ENCODE measurements at places on chromosomes 6 and 20.

- DNase-seq, result no peak
Measured at GRCh38 chr6:90126181-90126580, 170.5 kb downstream of the BACH2 start.

- no peak for DNase-seq
Measured at GRCh38 chr20:44704551-44704971, 10.6 kb upstream of the CCN5 start.

DNA sequence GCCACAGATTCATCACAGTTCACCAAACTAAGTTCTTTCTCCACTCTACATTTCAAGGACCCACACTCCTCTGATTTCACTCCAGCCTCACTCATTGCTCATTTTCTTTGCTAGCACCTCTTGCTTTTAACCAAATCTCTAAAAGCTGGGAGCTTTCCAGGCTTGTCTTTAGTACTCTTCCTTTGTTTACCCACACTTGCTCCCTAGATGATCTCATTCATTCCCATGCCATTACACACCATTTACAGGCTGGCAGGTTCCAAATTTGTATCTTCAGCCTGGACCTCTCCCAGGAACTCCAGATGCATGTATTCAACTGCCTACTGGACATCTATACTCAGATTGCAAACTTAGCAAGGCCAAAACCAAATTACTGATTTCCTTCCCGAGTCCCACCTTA is 5.3 kb upstream of the GUCA1B start:
- DNase-seq, result no peak

- DNase-seq, result no peak
Measured at GRCh38 chr6:109039795-109040194, 54.9 kb downstream of the SESN1 start.

DNA sequence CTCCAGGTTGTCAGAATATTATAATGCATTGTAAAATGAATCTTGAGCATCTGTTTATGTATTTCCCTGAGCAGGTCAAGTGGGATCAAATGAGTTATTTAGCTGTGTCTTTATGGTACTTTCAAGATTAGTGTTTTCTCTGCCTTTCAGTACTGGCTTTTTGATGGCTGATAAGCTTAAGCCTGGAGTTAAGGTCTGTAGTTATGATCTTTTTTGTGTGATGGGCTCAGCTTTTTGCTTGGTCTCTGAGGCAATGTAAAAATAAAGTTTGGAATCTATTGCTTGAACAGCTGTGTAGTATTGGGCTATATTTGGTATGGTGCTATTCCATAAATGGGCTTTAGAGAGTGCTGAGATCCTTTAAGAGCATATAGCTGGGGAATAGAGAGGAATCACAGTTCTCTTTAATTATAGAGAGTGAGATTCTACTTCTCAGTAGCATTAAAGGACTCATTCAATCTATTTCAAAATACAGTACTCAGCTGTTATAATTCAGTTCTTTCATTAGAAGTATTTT is 40.7 kb downstream of the ZNF451 start:
- DNase-seq, result no peak

GRCh38 chr20:25623225-25623735 is 534 bp downstream of the NANP start:
- DNase-seq, result no peak

- DNase-seq, result no peak
Measured at GRCh38 chr6:45476341-45476740, 98.6 kb upstream of the SUPT3H start.

DNA sequence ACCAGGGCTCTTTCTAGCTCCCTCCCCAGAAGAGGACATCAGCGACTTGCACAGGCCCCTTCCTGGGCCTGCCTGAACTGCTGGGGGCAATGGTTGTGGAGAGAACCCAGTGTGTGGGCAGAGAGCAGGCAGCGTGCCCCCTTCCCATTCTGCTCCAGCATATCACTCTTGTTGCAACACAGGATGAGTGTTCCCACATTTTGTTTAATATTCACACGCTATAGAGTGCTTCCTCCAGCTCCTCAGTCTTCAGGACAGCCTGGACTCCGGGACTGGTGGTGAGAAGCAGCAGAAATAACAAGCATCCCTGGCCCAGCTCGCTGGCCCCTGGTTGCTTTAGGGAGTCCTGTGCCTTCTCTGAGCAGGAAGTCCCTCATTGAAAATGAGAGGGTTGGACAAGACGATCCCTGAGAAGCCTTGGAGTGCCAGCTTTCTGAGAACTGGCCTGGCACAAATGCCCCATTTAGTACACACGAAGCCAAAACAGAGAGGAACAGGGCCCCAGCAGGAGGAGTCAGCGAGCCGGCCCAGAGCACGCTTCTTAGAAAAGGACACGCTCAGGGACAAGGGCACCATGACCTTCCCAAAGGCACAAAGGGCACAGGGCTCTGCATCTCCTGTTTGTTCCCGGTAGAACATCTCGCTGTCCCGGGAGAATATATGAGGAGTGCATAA is 84.2 kb upstream of the FOXC1 start:
- no peak for DNase-seq

DNA sequence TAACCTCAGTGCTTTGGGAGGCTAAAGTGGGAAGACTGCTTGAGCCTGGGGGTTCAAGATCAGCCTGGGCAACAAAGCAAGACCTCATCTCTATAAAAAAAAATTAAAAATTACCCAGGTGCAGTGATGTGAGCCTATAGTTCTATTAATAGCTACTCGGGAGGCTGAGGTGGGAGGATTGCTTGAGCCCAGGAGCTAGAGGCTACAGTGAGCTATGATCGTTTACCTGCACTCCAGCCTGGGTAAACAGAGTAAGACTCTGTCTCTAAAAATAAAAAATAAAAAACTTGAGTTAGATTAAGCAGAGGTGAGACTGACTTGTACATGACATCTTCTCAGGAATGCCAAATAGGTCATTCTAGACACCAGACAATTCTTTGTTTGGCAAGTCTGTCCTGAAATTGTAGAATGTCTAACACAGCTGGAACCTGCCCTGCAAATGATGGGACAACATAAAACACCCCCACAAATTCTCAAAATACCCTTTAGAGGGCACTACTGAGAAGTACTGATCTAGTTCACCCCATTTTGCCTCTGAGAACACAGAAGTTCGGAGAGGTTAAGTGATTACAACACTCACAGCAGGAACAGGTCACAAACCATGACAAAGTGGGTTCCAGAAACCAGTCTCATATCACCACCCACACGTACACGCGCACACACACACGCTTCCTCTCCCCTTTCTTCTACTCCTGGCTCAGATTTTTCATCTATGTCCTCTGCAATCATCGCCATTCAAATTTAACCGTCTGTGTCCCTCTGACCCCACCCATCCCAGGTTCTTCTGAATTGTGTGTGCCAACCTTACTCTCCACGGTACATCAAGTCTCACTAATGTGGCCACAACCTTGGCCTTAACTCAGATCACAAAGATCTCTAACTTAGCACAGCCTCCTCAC is 38.3 kb downstream of the ARHGAP18 start:
- DNase-seq, result no peak

DNA sequence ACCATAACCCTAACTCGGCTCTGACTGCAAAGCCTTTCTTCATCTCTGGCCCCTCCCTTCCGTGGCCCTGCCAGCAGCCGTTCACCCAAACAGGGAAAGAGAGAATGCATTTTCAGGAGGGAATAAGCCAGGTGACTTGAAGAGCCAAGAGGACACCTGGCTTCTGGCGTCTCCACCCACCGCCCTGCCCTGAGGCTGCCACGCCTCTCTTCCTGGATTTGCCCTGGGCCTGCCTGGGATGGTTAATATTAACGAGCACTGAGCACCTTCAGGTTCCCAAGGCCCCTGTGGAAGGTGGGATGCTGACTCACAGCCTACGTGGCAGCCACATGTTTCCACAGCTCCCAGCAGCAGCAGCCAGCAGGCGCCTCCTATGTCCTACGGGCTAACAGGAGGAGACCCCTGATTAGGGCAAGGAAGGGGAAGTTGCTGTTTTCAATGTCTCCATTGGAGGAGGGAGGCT is 138.0 kb upstream of the RREB1 start:
- DNase-seq, result no peak

GRCh38 chr6:136326038-136326553 is 36.5 kb upstream of the BCLAF1 start:
- no peak for DNase-seq

DNA sequence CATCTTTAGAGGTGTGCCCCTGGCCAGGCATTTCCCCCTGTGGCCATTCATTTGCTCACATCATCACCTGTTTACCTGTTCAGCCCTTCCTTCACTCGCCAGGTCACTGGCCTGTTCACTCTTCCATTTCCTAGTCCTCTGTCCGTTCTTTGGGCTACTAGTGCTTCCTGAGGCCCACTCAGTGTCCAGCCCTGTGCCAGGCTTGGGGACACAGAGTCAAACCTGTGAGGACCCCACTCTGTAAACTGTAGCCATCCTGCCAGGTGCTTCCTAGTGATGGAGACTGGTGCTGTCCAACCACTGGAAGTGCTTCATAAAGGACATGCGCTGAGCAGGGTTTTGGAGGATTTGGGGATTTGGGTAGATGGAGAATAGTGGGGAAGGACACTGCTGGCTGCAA is 3.5 kb downstream of the DLGAP4 start:
- no peak for DNase-seq

GRCh38 chr6:27866357-27867050 is 45.7 kb downstream of the OR2B2 start:
- no peak for DNase-seq

DNA sequence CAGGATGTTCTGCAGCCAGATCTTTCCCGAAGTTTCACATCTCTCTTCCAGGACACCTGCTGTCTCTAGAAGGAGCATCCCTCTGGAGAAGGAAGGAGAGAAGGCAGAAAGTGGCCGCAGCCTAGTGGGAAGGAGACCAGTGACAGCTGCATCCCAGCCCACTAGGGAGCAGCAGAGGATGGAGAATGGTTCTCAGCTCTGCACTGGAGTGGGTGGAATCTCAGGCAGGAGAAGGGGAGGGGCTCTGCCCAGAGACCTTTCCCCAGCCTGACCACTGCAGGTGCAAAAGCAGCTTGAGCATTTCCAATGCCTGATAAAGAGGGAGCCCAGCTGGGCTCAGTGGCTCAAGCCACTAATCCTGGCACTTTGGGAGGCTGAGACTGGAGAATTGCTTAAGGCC is 32.3 kb downstream of the NCR2 start:
- DNase-seq, result peak; percentile 29

- DNase-seq, result no peak
Measured at GRCh38 chr6:33481192-33481591, 26.8 kb downstream of the ZBTB9 start.

DNA sequence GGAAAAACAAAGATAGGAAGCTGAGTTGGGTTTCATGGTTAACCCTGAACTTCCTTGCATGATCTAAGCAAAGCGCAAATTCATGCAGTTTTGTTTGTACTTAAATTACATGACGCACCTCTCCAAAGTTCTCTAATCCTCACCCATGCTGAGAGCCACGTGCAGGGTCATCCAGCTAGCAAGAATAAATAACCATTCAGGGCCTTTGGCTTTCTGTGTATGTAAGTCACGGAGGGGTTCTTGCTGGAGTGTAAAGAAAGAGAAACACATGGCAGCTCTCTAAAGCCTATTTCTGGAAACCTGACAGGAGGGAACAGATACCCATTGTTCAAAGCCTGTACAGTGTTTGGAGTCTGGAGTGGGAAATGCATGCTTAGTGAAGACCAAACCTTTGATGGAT is 171.7 kb upstream of the CCN2 start:
- DNase-seq, result no peak

GRCh38 chr20:37911261-37911660 is 8.3 kb downstream of the VSTM2L start:
- DNase-seq, result no peak

GRCh38 chr6:109318328-109318876 is 63.9 kb downstream of the CD164 start:
- DNase-seq, result no peak

DNA sequence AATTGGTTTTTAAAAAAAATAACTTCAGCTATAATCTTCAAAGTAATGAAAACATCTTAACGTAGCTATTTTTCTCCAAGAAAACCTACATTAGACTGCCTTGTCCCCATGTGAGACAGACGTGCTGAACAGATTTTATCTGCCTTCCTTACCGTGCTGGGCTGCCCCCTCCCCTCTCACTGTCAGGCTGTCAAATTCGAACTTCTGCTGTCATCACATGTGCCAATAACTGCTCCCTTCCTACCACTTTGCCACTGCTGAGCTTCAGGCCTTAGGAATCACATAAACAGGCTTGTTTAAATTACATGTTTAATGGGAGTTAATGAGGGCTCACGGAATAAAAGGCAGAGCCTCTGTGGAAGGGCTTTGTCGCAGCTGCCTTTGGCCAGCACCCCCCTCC is 77.0 kb upstream of the NHSL1 start:
- no peak for DNase-seq

GRCh38 chr6:31794294-31794865 is 1.2 kb downstream of the VARS1 start:
- DNase-seq, result no peak

GRCh38 chr20:64112691-64113443 is 5.5 kb upstream of the NPBWR2 start:
- DNase-seq, result no peak

GRCh38 chr20:20215976-20216727 is 151.8 kb upstream of the INSM1 start:
- no peak for DNase-seq

DNA sequence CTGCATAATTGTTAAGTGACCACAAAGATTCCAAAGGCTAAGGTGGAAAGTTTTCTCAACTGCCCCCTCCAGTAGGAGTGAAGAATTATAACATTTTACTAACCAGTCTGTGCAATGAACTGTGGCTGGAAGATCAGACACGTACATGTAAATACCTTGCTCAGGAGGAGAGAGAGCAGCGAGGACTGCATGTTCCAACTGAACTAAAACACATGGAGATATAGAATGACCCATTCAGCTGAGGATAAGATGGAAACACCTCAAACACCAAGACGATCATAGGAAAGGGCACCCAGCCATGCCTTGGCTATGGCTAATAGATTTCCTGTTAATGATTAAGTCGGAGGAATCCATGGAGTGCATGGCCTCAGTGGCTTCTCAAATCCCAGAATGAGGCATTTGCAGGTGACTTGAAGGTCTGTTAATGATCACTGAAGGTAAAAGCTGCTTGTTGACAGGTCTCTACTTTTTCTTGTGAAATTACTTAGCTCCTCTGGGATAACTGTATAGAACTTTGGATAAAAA is 875.6 kb downstream of the TFAP2A start:
- DNase-seq, result no peak

- no peak for DNase-seq
Measured at GRCh38 chr20:13788167-13788834, 3.5 kb downstream of the NDUFAF5 start.

DNA sequence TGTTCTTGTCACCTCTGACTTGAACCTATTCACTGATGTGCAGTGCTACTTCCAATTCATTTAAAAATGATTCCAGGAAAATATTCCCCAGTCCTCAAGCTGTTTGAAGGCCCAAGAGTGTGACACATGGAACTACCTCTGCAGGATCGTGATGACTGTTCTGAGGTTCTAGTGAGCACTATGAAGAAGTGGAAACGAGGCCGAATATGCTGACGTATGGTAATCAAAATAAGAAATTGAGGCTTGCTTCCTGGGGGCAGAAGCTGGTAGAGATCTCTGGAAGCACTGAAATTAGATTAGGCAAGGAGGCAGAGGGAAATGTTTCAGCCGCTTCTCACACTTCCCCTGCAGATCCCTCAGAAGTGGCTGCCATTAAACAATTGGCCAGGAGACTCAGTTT is 15.7 kb downstream of the TMEM242 start:
- no peak for DNase-seq

- no peak for DNase-seq
Measured at GRCh38 chr6:60643870-60644269, 1642.2 kb downstream of the KHDRBS2 start.
